ENCODE measurements at places on chromosomes 7 and 10.

GRCh38 chr7:151843181-151843580 lies 33.7 kb downstream of the PRKAG2 start:
- DNase-seq, result no peak

- DNase-seq, result no peak
Observed at GRCh38 chr7:116354171-116354545, 143.8 kb downstream of the TES start.

- no peak for DNase-seq
Observed at GRCh38 chr7:52648872-52649271, 386.6 kb upstream of the POM121L12 start.

DNA sequence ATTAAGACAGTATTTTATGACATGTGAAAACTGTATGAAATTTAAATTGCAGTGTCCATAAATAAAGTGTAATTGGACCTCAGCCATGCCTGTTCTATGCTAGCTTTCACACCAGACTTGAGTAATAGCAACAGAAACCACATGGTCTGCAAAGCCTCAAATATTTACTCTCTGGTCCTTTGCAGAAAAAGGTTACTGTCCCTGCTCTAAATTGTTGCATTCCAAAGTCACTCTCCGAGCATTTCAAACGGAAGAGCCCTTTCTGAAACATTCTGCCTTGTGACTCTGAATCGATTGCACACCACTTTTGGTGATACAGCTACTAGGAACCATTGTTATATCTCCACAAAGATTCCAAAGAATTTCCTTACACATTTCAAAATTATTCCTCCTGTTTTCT lies 81.0 kb upstream of the STK17A start:
- DNase-seq, result no peak

DNA sequence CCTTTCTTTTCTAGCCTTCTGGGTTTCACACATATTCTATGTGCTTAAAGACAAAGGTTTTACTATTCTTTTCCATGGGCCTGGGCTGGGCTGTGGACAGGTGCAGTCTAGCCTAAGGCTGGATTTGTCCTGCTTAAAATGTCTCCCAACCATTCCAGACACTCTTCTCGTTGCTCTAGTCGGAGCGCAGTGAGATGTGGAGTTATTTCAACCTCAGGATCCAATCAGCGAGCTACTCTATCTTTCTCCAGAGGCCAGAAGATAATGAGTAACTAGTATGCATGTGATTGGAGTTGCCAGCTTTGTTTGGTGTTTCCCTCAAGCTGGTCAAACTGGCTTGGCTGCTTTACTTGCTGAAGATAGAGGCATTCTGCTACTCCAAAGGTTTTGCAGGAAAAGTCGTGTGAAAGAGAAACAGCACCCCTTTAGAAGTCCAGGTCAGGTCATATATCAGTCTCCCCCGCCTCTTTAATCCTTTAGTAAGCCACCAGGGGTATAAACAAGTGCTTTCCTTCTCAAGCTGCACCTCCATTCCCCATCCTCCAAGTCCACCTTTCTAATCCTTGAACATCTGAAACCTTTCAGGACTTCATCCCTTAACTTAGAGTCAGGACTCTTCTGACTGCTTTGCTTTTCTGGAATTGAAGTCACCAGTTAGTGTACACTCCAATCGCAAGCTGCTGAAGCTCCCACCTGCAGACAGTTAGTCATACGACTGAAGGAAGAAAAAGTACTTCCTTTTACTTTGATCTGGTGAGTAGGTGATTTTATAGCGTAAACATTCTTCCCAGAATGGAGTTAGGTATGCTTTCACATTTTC lies 78.8 kb downstream of the DNMBP start:
- DNase-seq, result no peak

DNA sequence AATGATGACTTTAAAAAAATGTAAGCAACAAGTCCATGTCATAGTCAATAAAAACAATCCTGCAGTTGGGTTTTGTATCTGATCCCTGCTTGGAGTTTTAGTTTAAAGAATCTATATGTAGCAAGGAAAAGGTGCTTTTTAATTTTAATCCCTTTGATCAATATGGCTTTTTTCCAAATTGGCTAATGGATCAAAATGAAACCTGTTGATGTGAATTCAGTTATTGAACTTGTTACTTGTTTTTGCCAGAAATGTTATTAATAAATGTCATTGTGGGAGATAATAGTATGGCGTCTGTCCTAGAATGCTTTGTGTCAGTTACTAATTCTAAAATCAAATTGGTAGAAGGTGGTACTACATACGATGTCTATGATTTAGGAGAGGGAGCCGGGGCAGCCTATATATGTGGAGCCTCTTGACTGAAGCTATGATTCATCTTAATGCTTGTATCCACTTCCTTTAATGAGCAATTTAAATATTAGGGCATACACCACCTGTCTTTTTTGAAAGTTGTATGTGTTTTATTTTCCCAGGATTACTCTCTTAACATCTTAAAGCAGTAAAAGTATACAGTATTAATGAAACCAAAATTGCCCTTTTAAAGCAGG lies 10.3 kb upstream of the PBLD start:
- DNase-seq, result no peak

- DNase-seq, result no peak
Observed at GRCh38 chr10:43200538-43201390, 62.5 kb downstream of the CSGALNACT2 start.

- DNase-seq, result no peak
Observed at GRCh38 chr10:83372646-83373045, 766.7 kb upstream of the GHITM start.

GRCh38 chr7:117603627-117604026 lies 123.8 kb downstream of the CFTR start:
- no peak for DNase-seq

GRCh38 chr7:121000081-121000983 lies 11.8 kb downstream of the CPED1 start:
- no peak for DNase-seq

- DNase-seq, result no peak
Observed at GRCh38 chr7:95264363-95264891, 59.9 kb downstream of the PON1 start.

Data from activated T-cell treated with anti-CD3 and anti-CD28 coated beads for 24 hours (primary cell).